ENCODE measurements at places on chromosomes 4 and X.

DNA sequence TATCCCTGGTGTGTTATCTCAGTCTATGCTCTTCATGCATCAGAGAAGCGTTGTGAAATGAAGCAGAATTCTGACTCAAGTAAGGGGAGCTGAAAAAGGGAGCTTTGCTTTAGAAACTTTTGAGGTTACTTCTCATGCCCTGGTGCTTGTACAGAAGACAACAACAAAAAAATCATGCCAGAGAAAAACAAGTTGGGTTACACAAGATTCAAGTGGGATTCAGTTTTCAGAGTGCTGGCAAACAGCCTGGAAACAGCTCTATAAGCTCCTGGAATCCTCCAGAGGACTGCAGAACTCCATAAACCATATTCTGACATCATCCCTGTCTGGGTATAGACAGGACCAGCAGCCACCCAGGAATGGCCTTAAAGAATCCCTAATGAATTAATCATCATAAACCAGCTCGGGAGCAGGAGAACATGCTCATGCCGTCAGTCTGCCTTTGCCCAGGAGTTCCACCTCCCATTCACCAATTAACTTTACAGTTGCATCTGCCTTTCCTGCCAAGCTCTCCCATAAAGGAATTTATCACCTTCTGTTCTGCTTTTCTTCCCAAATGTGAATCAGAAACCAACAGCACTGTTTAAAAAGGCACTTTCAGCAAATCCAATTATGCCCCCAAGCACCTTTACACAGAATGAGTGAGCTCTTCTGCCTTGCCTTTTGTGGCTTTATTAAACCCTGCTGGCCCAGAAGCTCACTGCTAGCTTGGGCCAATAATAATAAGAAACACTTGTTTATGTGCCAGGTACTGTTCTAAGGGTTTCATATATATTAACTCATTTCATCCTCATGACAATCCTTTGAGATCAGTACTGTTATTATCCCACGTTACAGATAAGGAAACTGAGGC is 54.5 kb upstream of the FBXW7 start:
- DNase-seq, result no peak

DNA sequence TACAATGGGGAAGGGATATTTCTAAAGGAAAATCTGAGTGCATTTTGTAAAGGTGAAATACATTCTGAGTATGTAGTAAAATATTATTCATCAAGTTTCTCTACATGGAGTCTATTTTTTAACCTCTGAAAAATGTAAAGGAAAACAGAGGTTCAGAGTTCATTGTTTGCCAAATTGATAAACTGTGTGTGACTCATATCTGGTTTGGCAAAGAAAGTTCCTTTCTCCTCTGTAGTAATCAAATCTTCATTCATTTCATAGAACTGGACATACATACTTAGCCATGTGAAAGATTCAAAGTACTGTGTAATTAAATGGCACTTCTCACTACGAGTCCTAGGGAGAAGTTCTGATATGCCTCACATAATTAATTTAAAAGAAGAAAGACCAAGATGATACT is 61.6 kb downstream of the HPGD start:
- DNase-seq, result no peak

DNA sequence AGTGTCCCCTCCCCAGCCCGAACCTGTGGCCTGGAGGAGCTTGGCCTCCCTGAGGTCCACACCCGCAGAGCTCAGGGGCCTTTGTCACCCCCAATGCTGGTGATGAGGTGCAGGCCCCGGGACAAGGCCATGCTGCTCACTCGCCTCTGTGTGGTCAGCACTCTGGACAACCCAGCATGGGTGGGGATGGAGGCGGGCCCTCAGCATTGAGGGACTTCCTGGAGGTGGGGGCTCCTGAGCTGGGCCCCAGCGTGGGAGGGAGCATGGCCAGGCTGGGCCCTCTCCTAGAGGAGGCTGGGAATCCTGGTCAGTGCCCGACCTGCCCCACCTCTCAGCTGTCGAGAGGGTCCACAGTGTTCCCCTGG is 30.6 kb downstream of the TACC3 start:
- no peak for DNase-seq

GRCh38 chr4:113146876-113147358 is 97.5 kb downstream of the ANK2 start:
- no peak for DNase-seq

DNA sequence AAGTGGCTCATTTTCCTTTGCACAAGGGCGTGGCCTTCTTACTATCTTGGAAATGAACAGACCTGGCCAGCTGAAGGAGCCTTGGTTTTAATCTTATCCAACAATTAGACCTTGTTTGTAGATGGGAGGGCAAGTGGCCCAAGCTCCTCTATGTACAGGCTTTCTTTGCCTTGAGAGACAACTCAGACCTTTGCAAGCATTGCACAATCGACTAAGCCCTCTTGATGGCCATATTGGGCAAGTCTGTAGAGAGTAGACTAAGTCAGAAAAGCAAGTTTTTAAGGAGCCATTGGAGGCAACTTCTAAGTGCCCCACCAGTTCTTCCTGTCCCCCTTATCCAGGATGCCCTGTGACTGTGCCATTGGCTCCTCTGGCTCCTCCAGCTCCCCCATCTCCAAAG is 7.0 kb upstream of the NAF1 start:
- DNase-seq, result no peak

GRCh38 chr4:53013873-53014775 is 152.0 kb downstream of the RASL11B start:
- DNase-seq, result no peak

GRCh38 chr4:55055529-55055928 is 69.9 kb downstream of the KDR start:
- DNase-seq, result no peak

- DNase-seq, result no peak
Measured at GRCh38 chrX:123909523-123909922, 49.7 kb downstream of the XIAP start.

DNA sequence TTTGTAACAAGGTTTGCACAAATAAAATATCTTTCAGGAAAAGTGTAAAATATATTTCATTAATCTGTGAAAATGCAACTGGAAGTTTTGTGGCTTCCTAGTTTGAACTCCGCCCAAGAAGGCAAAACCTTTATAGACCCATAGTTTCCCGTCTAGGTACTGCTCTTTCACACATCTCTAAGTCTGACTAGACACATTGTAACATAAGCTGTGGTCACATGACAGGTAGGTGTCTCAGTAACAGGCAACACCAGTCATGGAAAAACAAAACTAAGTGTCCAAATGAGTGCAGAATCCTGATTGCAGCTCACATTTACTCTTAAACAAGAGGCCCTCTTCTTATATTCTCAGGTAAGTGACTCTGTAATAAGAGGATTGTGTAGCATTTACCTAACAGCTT is 55.6 kb downstream of the SNCA start:
- DNase-seq, result no peak

DNA sequence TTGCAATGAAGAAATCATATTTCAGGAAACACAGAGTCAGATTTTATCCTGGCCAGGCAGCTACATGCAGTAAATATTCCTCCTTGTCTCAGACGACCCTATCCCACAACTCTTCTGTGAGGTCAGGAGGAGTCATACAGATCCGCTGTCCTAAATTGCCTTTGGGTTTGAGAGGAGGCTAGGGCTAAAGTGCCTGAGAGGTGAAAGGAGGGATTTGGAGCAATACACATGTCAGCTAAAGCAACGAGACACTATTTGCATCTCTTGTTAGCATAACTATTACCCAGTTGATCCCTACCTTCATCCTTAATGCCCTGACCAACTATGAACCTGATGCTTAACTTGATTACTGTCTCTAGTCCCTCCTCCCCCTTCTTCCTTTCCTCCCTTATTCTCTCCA is 98.6 kb downstream of the TBC1D19 start:
- no peak for DNase-seq

GRCh38 chrX:40094900-40095582 is 2.7 kb downstream of the BCOR start:
- DNase-seq, result no peak

- DNase-seq, result no peak
Measured at GRCh38 chr4:8279321-8280157, 10.0 kb downstream of the HTRA3 start.

GRCh38 chr4:88429401-88429800 is 27.5 kb upstream of the HERC5 start:
- DNase-seq, result no peak

GRCh38 chr4:176970853-176971252 is 178.1 kb upstream of the VEGFC start:
- no peak for DNase-seq

DNA sequence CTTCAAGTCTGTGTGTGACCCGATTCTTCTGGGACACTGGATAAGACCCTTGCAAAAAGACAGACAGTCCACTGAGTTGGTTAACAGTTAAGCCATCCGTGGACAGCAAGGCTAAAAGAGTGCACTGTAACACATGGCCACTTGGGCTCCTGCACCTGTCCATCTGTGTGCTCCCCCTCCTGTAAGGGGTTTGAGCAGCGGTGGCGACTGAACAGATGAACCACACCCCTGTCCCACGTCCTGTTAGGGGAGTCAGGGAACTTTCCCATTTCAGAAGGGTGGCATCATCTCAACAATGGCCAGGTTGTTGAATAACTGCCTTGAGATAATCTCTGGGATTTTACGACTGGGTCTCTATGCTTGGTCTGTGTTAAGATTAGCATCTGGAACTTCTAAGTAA is 178.6 kb downstream of the GRXCR1 start:
- no peak for DNase-seq

- no peak for DNase-seq
Measured at GRCh38 chrX:115058276-115058675, 40.9 kb upstream of the IL13RA2 start.

GRCh38 chr4:187541666-187542065 is 453.9 kb upstream of the ZFP42 start:
- DNase-seq, result no peak

DNA sequence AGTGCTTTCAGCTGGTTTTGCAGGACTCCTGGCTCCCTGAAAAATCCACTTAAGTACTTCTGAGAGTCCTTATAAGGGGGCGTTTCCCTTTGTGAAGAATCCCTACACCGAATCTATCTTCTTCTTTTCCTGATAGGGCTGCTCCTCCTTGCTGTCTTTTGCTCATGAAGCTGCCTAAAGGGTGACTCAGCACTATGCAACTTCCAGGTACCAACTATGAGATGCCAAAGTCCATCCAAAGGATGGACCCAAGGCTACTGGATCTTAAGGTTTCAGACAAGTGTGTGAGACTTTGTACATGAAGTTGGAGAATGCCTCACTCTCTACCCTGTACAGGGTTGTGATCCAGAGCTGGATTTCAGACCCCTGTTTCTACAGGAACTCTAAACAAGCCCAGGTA is 485.0 kb upstream of the FAT1 start:
- no peak for DNase-seq

DNA sequence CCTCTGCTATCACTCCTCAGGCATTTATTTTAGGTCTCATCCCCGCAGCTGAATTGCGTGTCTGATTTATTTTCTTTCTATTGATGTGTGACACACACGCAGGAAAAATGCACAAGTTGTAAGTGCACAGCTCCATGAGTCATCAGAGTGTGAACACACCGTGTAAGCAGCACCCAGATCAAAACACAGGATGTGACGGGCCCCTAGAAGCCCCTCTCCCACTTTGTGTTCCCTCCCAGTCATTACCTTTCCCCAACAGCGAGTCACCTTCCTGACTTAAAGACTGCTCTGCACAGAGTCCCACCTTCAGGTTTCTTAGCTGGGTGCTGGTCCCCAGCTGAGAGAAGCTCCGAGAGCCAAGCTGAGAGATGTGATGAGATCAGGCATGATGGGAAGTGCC is 436.7 kb downstream of the MID1IP1 start:
- DNase-seq, result no peak

DNA sequence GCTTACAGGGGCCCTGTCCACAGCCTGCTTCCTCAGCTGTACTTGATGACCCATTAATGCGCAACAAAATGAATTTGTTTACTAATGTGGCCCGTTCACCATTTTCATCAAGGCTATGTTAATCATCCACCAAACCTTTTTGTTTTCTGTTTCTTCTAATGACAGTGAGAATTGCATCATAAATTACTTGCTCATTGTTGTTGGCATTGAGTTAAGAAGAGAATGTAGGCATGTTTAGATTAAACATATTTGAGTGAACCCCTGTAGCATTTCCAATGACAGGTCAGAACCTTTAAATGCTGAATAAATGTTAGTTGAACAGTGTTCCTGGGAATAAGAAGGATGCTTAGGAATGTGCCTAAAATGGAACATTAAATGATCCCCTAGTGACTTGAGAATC is 183.4 kb downstream of the SPRY1 start:
- no peak for DNase-seq

DNA sequence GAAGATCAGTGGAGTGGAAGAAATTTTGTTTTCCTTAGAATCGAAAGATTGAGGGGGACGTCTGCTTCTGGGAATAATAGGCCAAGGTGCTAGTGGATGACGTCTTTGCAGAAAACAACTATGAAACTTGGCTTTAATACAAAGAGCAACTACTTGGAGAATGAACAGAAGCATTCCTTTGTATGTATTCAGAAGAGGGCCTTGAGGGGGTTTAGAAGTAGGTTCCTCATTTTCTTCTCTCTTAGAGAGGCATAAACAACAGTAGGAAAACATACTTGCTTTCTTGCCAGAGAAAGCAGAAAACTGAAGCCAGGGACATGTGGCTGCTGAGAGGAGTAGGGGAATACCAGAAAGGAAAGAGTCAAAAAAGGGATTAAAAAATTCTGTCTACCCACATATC is 167.8 kb downstream of the ZNF330 start:
- no peak for DNase-seq

GRCh38 chr4:176601124-176601523 is 191.6 kb downstream of the VEGFC start:
- no peak for DNase-seq

DNA sequence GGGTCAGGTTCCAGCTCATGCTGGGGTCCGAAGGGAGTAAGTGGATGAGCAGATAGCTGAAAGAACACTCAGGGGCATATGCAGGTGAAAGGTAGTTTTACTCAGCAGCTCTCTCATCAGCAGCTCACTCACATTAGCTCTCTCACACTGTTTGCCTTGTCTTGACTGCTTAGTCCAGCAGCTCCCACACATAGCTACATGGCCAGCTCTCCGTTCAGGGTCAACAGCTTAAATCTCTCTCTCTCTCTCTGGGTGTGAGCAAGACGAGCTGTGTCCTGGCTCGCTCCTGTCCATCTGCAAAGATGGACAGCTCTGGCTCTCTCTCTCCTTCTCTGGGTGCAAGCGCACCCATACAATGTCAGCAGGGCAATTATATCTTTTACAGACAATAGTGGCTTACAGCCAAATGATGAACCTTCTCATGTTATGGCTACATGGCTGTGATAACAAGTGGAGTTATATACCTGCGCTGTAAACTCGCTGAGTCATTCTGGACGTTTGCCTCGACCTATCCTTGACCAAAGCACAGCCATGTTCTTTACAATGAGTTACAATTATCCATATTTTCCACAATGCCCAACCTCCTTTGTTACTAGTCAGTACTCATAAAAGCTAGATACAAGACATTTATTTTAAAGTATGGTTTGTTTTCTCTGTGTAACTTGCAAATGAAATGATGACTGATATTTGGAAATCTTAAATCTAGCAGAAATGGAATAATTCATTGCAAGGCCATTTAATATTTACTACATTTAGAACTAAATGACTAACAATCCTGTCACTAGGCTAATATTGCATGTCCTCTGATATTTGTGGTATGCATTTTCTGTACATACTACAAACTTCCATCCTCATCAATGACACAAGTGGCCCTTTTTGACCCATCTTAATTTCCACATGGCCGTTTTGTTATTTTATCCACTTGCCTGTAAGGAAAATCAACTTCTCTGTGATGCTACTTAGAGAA is 9.3 kb downstream of the PAPSS1 start:
- no peak for DNase-seq
